Natural killer cell (primary cell): ENCODE measurements at places on chromosomes 11 and 22.

- H3K27me3 ChIP-seq = no peaks in the 10 kb centered on the region
- H3K27ac ChIP-seq = no peak overlapping the region
- H3K4me3 ChIP-seq = no peak overlapping the region
Measured at GRCh38 chr11:92667486-92668152, 301.8 kb upstream of the MTNR1B start.

GRCh38 chr11:8333376-8333775 lies 69.7 kb upstream of the LMO1 start:
- no peaks in the 10 kb centered on the region for H3K36me3 ChIP-seq
- H3K27me3 ChIP-seq = no peaks in the 10 kb centered on the region
- no peak overlapping the region for H3K4me3 ChIP-seq
- H3K4me1 ChIP-seq = peaks cover 20% of the 10 kb centered on the region
- no peak overlapping the region for H3K27ac ChIP-seq

- no peaks in the 10 kb centered on the region for H3K36me3 ChIP-seq
- no peaks in the 10 kb centered on the region for H3K27me3 ChIP-seq
- H3K4me1 ChIP-seq = no peaks in the 10 kb centered on the region
- H3K4me3 ChIP-seq = no peak overlapping the region
Measured at GRCh38 chr11:130815956-130816355, 100.3 kb downstream of the SNX19 start.

DNA sequence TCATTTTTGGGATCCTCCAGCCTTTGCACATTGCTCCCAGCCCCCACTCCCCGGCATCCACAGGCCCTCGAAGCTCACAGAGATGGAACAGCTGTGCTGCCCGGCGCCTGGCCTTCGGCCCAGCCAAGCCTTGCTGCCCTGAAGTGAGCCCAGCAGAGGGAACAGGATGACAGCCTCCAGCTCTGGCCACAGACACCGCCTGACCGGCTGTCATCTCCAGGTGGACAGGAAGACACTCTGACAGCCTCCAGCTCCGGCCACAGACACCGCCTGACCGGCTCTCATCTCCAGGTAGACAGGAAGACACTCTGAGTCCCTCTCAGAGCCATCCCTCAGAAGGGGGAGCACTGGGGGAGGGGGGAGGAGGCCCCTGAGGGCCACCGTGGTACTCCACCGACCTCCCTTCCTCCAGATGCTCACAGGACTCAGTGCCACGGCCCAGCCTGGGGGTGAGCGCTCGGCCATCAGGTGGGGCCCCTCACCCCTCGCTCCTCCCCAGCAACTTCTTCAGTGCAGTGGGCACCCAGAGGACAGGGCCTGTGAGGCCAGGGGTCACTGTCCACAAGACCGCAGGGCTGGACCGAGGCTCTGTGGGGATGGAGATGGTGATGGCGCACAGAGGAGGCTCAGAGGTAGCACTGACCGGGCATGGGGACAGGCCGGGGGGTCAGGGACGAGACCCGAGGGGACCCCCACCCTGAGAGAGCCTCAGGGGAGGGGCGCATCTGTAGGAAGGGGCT lies 58.6 kb downstream of the BRD1 start:
- no peaks in the 10 kb centered on the region for H3K4me1 ChIP-seq
- no peak for DNase-seq
- no peak overlapping the region for H3K4me3 ChIP-seq
- H3K27me3 ChIP-seq = no peaks in the 10 kb centered on the region
- peaks cover 7% of the 10 kb centered on the region for H3K36me3 ChIP-seq
- H3K27ac ChIP-seq = no peak overlapping the region

- no peaks in the 10 kb centered on the region for H3K4me1 ChIP-seq
- no peaks in the 10 kb centered on the region for H3K36me3 ChIP-seq
- H3K4me3 ChIP-seq = no peak overlapping the region
- no peak for DNase-seq
- no peak overlapping the region for H3K27ac ChIP-seq
- H3K27me3 ChIP-seq = peaks cover 2% of the 10 kb centered on the region
Measured at GRCh38 chr11:107707807-107708206, 4.0 kb downstream of the SLN start.

DNA sequence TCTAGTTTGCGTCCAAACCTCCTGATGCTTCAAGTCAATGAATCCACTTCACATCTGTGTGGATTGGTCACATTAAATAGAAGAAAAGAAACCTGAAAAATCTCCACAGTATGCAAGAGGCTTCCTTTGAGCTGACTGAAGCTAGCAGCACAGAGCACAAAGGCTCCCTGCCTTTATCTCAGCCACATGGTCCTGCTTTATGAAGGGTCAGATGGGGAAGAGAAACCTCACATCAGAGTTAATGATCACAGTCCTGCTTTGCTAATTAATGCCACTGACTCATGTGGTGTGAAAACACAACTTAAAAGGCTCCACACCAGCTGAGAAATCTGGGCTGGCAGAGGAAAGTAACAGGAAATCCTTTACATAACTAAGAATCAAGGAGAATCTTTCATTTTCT lies 1291.0 kb downstream of the LRRC4C start:
- no peaks in the 10 kb centered on the region for H3K36me3 ChIP-seq
- no peaks in the 10 kb centered on the region for H3K27me3 ChIP-seq
- H3K27ac ChIP-seq = no peak overlapping the region
- no peak overlapping the region for H3K4me3 ChIP-seq
